ENCODE measurements at places on chromosomes 7 and 10. TPM values are rescaled to one million over a fixed set of nuclear protein-coding genes. Genes with fewer than 3 reads are reported as not detected.

The SEPHS1 gene
- 27.5 TPM for total RNA-seq

The SEMA3C gene
- total RNA-seq = 325 TPM

The SPDYE5 gene
- total RNA-seq = not detected

The CHST15 gene
- total RNA-seq = 4.7 TPM

The RET gene
- total RNA-seq = 0.11 TPM

The FAM107B gene
- 37.2 TPM for total RNA-seq

The NXPH1 gene
- not detected for total RNA-seq

The DPYSL4 gene
- total RNA-seq = 1.2 TPM

The JCAD gene
- 43.5 TPM for total RNA-seq

The PAX4 gene
- total RNA-seq = not detected

The KEL gene
- 1.4 TPM for total RNA-seq

The GJD4 gene
- not detected for total RNA-seq

The FAM131B gene
- 1.4 TPM for total RNA-seq

The CPED1 gene
- 0.39 TPM for total RNA-seq

The INMT gene
- total RNA-seq = not detected

The TLX1 gene
- not detected for total RNA-seq

The CCDC146 gene
- total RNA-seq = 0.43 TPM

The IRF5 gene
- total RNA-seq = 0.22 TPM

The TAS2R40 gene
- not detected for total RNA-seq

The PIP gene
- not detected for total RNA-seq

The EPDR1 gene
- total RNA-seq = 1.6 TPM

The CDNF gene
- 2.0 TPM for total RNA-seq

The TRIM74 gene
- not detected for total RNA-seq

The CALCR gene
- total RNA-seq = not detected

The PRF1 gene
- not detected for total RNA-seq

Measured in placental epithelial cell (primary cell).